ENCODE measurements at places on chromosomes 7 and 10. TPM values are rescaled to one million over a fixed set of nuclear protein-coding genes. Genes with fewer than 3 reads are reported as not detected.

The PRR15 gene
- total RNA-seq = not detected

The KCNMA1 gene
- total RNA-seq = not detected

The TMEM140 gene
- 9.2 TPM for total RNA-seq

GRCh38 chr7:13021566-13022300 is 334.3 kb downstream of the ARL4A start:
- H3K27me3 ChIP-seq = peaks cover 4% of the 10 kb centered on the region
- H3K27ac ChIP-seq = no peak overlapping the region
- no peak for DNase-seq
- H3K4me3 ChIP-seq = no peak overlapping the region
- no peaks in the 10 kb centered on the region for H3K36me3 ChIP-seq
- H3K4me1 ChIP-seq = no peaks in the 10 kb centered on the region

DNA sequence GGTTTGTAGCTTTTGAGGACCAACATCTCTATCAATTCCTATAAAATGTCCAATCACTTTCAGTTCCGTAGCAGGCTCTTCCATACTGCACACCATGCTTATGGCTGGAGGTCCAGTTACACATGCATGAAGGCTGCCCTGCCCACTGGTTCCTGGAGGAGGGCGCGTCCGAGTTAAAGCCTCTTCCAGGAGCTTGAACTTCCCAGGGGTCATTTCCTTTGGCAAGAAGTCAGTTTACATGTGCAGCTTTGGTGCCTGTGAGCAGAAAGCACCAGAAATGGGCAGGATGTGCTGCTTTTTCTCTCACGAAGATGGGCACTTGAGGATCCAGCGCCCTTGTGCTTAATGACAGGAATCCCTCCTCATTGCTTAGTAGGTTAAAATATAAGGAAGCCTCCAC is 17.6 kb upstream of the PHYH start:
- peaks cover 16% of the 10 kb centered on the region for H3K36me3 ChIP-seq
- H3K4me1 ChIP-seq = no peaks in the 10 kb centered on the region
- no peak for DNase-seq
- no peak overlapping the region for H3K27ac ChIP-seq

GRCh38 chr10:76172020-76172419 is 740.6 kb downstream of the LRMDA start:
- no peak overlapping the region for H3K4me3 ChIP-seq
- no peaks in the 10 kb centered on the region for H3K4me1 ChIP-seq
- H3K27me3 ChIP-seq = no peaks in the 10 kb centered on the region
- H3K36me3 ChIP-seq = no peaks in the 10 kb centered on the region
- H3K27ac ChIP-seq = no peak overlapping the region
- no peak for DNase-seq

DNA sequence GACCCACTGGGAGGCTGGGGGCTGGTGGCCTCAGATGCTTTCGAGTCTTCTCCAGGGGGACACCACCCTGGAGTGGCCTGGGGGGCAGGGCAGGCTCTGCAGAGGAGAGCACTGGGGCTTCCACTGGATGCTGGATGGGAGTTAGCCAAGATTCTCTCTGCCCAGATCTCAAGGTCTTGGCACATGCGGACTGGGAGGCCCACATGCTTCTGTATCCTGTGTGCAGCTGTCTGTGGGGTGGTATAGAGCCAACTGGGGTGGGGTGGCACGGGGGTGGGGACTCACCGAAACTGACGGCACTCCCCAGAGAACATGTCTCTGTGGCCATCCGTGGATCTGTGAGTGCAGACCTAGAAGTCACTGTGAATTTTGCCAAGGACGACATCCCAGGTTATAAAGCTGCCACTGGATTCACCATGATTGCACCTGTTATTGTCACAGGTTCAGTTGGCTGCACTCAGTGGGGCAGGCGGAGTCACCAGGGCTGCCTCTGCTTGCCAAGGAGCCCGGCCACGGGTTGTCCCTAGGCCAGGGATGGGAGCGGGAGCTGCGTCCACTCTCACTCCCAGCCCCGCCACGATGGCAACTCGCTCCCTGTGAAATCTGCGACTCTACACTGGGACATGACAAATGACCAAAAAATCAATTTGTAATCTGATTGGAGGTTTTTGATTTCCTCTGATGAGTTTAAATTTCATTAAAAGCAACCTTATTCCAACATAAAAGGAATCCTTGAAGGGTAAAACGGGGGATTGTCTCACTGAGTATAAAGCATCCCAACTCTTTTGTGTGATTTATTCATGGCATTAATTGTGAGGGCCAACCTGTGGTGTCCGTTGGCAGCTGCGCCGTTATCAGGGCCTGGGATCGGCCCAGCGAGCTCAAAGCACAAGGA is 131.3 kb downstream of the EBF3 start:
- no peak overlapping the region for H3K27ac ChIP-seq
- H3K27me3 ChIP-seq = no peaks in the 10 kb centered on the region
- no peak for DNase-seq
- no peak overlapping the region for H3K4me3 ChIP-seq
- no peaks in the 10 kb centered on the region for H3K36me3 ChIP-seq
- no peaks in the 10 kb centered on the region for H3K4me1 ChIP-seq

GRCh38 chr10:48636901-48637300 is 32.0 kb upstream of the ARHGAP22 start:
- H3K27me3 ChIP-seq = peaks cover 45% of the 10 kb centered on the region
- no peak overlapping the region for H3K4me3 ChIP-seq
- H3K27ac ChIP-seq = no peak overlapping the region
- no peaks in the 10 kb centered on the region for H3K36me3 ChIP-seq
